Liver (tissue), 10 donors: ENCODE measurements at places on chromosomes 1 and 21. TPM values are rescaled to one million over a fixed set of nuclear protein-coding genes. Genes with fewer than 3 reads are reported as not detected.
A peak's percentile ranks its signal among the peaks of the same experiment; 100 is the strongest.

GRCh38 chr1:21607549-21608529 is 61.3 kb downstream of the RAP1GAP start:
- H3K4me3 ChIP-seq: no peak overlapping the region
- H3K36me3 ChIP-seq: no peaks in the 10 kb centered on the region
- peak; percentile 100 for DNase-seq
- no peak overlapping the region for H3K27ac ChIP-seq
- no peaks in the 10 kb centered on the region for H3K27me3 ChIP-seq

DNA sequence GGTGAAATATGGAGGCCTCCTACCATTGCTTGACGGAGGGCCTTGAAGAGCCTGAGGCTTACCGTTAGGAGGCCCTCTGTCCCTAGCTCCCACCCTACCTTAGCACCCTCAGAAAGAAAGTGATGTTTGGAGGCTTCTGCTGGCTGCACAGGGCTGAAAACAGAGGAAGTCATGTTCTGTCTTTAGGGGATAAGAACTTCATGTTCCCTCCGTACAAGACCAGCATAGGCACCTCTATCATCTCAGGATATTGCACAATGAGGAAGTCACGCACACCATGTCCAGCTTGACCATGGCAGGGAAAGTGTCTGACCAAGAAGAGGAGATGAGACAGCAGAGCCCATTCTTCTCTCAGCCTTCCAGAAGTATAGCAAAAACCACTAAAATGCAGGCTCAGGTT is 13.8 kb downstream of the ADORA3 start:
- H3K4me3 ChIP-seq: no peak overlapping the region
- H3K36me3 ChIP-seq: no peaks in the 10 kb centered on the region
- no peak for DNase-seq
- H3K27me3 ChIP-seq: no peaks in the 10 kb centered on the region

AVPR1B gene
- not detected for total RNA-seq

HCN3 gene
- 0.84 TPM for total RNA-seq

SYTL1 gene
- 1.9 TPM for total RNA-seq
